ENCODE measurements at places on chromosomes 4 and X. TPM values are rescaled to one million over a fixed set of nuclear protein-coding genes. Genes with fewer than 3 reads are reported as not detected.

Gene TCEAL2
- total RNA-seq, result not detected

Gene TRPC3
- total RNA-seq, result 0.29 TPM

Gene CCDC120
- total RNA-seq, result 1.2 TPM

Gene FRMPD4
- total RNA-seq, result 1.8 TPM

Gene ESX1
- total RNA-seq, result not detected

Gene NEUROG2
- total RNA-seq, result not detected

Gene STARD8
- total RNA-seq, result 1.5 TPM

Gene PROM1
- not detected for total RNA-seq

Gene NXF2
- total RNA-seq, result not detected

Gene ARHGAP6
- 5.0 TPM for total RNA-seq

Gene BMP3
- not detected for total RNA-seq

Gene IL15
- total RNA-seq, result 3.3 TPM

Gene YY2
- 1.4 TPM for total RNA-seq

Gene OTC
- not detected for total RNA-seq

Gene GAGE1
- not detected for total RNA-seq

Gene FBXL5
- 110 TPM for total RNA-seq

Gene MORC4
- 47.1 TPM for total RNA-seq

Gene RAB9B
- 1.8 TPM for total RNA-seq

Gene TMEM185A
- 18.0 TPM for total RNA-seq

Gene C1QTNF7
- total RNA-seq, result 0.72 TPM

Gene NWD2
- not detected for total RNA-seq

Gene ABCG2
- total RNA-seq, result 0.59 TPM

Gene EVC
- 69.1 TPM for total RNA-seq

Gene BMPR1B
- total RNA-seq, result 7.1 TPM

Gene RNF128
- 0.72 TPM for total RNA-seq

Gene MAGEA8
- total RNA-seq, result not detected

Gene AMTN
- not detected for total RNA-seq

Gene SLC2A9
- 3.5 TPM for total RNA-seq

Gene SPATA4
- 0.72 TPM for total RNA-seq

Data from osteoblast (primary cell).